AG09309 (cell line): ENCODE measurements at places on chromosomes 4 and X.

GRCh38 chr4:140004549-140004895, 149.5 kb downstream of the MAML3 start:
- peak; percentile 7 for DNase-seq

GRCh38 chrX:118116713-118117550, at the start of gene KLHL13:
KLHL13 (minus strand) TSS chrX:118116810; CDS start chrX:118028473, 88,337 bp downstream.
- DNase-seq: no peak

- no peak for DNase-seq
Observed at GRCh38 chrX:72105436-72105835, 26.3 kb downstream of the RTL5 start.

- DNase-seq: no peak
Observed at GRCh38 chrX:39974270-39974669, 123.5 kb downstream of the BCOR start.

GRCh38 chrX:45879512-45879911, 665.7 kb downstream of the ZNF674 start:
- DNase-seq: no peak

GRCh38 chr4:15238720-15239119, 189.1 kb upstream of the C1QTNF7 start:
- no peak for DNase-seq

DNA sequence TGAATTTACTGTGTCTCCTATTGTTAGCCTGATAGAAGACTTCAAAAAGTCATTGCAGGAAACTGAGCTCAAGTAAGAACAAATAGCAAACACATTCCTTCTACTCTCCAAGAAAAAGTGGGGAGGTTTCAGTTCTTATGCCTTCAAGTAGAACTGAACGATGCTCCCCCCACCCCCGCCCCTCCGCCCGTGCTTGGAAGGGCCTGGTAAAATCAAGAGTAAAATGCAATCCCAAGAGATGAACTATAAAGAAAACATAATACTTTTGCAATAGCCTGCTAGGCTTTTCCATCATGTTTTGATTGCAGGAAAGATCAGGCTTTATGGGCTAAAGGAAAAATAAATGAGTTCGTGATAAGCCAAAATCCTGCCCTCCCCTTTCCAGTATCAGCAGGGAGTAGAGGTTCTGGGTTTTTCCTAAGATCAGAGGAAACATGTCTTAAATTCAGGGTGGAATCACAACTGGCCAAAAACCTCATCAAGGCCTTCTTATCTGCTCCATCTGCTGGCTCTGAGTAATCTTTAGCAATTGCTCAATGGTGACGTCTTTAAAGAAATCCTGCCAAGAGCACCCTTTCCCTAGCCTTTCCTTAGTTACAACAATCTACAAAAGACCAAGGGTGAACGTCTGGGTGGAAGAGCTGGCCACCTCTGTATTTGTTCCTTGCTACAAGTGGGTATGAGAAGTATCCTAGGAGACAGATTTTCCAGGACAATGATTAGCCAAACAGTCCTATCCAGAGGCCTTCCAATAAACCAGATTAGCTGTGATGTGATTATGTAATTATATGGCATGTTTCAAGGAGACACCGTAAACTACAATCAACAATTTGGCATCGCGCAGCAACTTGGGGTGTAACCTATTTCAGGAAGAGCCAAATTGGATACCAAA, 66.3 kb upstream of the FAM9C start:
- DNase-seq: peak; percentile 92

- no peak for DNase-seq
Observed at GRCh38 chr4:126583509-126583908, 1049.2 kb upstream of the INTU start.

GRCh38 chrX:44216171-44216570, 127.3 kb downstream of the EFHC2 start:
- DNase-seq: no peak

DNA sequence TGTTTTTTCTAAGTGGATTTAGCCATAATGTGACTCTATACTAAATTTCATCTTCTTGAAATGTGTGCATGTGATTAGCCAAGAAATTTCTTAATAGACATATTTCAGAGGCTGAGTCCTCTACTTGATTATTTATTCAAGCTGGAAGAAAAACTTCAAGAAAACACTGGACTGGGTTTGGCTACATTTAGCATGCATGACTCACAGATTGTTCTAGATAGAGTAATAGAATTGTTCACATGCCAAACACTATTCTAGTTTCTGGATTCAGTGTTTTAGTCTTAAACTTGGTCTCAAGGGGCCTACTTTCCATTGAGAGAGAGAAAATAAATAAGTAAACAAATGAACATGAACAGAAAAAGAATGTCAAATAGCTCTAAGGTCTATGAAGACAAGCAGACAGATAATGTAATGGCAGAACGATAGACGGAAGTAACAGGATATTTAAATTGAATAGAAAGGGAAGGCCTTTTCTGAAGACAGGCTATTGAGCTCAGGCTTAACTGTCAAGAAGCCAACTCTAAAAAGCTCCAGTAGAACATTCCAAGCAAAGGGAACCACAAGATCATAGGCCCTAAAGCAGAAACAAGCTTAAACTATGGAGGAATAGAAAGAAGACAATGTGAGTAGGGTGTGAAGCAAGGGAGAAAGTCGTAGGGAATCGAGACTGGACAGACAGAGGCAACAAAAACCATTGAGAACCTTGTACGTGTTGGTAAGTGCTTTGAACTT, 104.6 kb downstream of the TMEM144 start:
- peak; percentile 95 for DNase-seq
